ENCODE measurements at places on chromosomes 11 and 22.

DNA sequence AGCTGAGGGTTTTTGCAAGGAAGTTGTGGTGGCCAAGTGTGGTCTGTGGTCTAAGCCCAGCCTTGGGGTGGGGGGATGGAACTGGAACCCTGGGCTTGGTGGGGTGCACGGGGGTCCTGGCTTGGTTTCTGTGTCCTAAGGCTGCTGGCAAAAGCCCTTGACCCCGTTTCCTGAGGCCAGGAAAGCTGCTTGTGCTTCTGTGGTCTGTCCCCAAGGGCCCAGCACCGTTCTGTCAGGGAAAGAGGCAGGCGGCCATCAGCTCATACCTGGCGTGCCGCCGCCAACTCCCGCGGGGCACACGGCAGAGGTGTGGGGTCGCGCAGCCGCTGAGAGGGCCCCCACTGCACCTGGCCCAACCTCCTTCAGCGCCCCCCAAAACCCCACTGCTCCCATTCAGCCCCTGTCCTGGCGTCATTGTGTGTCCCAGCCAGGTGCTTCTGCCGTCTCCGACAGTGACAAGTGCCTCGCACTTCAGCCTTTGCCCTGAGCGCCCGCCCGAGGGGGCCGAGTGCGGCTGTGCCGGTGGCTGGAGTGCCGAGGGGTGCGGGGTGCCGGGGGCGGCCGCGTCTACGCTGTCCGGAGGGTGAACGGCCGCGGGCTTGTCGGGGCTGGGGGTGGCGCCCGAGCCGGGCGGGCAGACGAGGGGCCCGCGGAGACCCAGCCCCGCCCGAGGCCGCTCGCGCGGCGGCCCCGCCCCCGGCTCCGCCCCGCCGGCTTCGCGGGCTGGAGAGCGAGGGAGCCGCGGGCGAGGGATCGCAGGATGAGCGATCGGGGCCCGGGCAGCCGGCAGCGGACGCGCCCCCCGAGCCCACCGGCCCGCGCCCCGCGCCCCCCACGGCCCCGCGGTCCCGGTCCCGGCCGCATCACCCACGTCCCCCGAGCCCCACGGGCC is at the start of gene CNIH2:
Gene CNIH2 (plus strand): TSS at position 705 of the 892 bp plus-strand sequence. CDS start 282 bp downstream, outside the sequence.
- no peak for DNase-seq

- no peak for DNase-seq
These were observed 104.0 kb downstream of the SOX6 start for GRCh38 chr11:16252373-16252772.

GRCh38 chr11:62400760-62401159 is 18.1 kb upstream of the SCGB1A1 start:
- peak; percentile 70 for DNase-seq

- DNase-seq = peak; percentile 84
These were observed 476.9 kb downstream of the MIAT start for GRCh38 chr22:27134315-27134701.

DNA sequence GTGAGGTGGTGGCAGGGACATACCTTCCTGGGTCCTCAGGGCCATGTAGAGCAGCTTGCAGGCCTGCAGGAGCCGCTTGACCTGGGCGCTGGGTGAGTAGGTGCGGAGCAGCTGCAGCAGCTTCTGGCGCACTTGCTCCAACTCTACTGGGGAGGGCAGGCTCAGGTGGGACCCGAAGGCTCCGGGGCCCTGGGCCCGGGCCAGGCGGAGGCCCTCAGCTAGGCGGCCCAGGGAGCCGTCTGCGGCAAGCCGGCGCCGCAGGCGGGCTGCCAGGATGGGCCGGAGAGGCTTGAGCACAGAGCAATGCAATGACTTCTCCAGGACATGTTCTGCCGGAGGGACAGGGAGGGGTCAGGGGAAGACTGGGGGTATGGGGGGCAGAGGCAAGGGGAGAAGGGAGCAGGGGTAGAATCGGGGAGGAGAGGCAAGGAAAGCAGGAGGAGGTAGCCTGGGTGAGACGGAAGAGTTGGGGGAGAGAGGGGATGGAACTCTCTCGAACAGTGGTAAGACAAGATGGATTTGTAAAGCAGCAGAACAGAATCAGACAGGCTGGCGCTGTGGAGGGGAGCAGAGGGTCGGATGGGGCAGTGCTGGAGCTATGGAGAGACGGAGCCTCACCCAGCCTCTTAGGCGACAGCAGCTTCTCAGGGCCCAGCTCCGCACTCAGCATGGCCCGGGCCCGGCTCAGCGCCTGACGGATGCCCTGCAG is 2.2 kb downstream of the RIN1 start:
- no peak for DNase-seq

DNA sequence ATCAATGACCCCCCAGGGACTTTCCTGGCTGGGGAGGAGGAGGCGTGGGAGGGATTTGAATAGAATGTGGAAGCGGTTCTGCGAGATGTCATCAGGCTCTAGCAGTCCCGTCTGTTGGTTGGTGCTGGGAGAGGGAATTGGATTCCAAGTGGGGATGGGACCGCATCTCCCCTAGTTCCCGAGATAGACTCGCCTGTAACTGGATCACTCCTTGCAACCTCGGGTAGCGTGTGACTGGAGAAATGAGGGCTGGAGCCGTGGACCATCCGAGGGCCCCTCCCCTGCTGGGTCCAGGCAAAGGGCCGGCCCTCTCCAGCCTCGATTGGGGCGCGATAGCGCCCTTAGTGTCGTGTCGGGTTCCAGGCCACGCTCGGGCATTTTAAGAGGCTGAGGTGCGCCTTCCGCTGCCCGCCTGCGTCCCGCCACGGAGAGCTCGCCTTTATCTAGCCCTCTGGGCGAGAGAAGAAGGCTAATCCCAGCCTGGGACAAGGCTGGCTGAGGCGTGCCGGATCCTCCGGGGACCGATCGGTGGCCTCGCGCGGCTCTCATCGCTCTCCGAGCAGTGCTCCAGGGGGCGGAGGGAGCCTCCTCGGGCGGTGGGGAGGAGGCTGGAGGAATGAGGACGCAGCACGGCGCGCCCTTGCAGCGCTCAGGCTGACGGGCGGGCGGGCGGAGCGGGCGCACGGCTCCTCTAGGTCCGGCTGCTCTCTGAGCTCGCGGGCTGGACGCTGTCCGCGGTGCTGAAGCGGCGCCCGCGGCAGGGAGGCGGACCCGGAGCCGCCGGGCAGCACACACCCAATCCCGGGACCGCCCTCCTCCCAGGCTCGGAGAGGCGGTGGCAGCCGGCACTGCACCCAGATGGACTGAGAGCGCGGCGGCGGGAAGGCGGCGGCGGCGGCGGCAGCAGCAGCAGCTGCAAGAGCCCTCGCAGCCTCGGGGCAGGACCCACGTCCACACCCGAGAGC is 107.8 kb downstream of the OSBP2 start:
- DNase-seq = peak; percentile 80

DNA sequence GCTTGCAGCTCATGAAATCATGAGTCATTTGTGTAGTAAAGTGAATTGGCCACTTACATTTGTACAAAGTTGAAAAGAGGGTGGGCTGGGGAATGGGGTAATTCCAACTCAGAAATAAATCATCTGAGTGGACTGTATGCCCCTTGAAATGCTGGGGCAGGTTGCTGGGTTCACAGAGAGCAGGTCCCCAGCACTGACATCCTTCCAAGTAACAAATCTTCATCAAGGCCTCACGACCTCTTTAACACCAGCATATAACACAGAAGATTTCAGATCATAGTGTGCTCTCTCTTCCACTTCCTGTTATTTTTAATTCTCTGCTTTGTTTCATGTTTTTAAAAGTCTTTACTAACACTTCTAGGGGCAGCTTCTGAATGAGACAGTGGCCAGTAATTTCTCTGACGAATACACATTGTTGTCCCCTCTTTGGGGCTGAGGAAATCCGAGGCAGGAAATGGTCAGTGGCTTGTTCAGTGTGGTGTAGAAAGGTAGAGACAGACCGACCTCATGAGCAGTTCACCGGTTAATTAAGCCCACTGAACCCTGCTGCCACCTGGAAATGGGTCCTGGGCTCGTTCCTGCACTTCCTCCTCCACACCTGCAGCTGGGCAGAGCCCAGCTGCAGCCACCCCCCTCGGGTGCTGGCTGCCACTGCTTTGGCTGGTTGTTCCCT is 127.7 kb downstream of the MAML2 start:
- no peak for DNase-seq

- no peak for DNase-seq
These were observed 104.1 kb upstream of the MTNR1B start for GRCh38 chr11:92865352-92865751.

DNA sequence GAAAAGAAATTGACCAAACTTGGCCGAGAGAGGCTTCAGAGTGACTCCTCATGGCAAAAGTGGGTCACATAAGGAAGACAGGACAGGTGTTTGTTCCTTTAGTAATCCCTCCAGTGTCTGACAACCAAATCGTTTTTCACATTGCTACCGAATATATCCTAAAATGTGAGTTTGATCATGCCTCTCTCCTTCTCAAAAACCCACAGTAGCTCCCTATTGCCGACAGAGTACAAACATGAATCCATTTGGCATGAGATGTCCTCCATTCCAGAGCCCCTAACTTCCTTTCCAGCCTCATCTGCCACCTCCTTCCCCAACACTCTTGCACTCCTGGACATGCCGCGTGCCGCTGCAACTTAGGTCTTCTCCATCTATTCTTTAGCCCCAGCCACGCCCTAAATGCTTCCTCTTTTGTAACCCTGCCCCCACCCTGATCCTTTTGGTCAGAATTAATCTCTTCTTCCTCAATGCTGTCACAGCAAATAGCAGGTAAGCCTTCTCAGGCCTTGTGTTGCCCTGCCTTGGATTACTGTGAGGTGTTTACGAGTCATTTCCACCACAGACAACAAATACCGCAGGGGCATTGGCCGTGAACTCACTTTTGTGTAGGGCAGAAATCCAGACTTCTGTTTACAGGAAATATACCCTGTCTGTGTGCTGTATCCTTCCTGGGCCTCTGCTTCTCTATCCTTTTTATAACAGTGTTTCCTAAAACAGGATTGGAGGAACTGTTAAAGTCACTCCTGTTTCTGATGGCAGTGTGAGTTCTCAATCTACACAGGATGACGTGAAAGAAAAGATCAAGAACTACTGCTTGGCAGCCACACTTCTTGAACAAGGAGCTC is 66.0 kb upstream of the FTH1 start:
- no peak for DNase-seq

- peak; percentile 29 for DNase-seq
These were observed 56.5 kb downstream of the PDHX start for GRCh38 chr11:34972892-34973291.

DNA sequence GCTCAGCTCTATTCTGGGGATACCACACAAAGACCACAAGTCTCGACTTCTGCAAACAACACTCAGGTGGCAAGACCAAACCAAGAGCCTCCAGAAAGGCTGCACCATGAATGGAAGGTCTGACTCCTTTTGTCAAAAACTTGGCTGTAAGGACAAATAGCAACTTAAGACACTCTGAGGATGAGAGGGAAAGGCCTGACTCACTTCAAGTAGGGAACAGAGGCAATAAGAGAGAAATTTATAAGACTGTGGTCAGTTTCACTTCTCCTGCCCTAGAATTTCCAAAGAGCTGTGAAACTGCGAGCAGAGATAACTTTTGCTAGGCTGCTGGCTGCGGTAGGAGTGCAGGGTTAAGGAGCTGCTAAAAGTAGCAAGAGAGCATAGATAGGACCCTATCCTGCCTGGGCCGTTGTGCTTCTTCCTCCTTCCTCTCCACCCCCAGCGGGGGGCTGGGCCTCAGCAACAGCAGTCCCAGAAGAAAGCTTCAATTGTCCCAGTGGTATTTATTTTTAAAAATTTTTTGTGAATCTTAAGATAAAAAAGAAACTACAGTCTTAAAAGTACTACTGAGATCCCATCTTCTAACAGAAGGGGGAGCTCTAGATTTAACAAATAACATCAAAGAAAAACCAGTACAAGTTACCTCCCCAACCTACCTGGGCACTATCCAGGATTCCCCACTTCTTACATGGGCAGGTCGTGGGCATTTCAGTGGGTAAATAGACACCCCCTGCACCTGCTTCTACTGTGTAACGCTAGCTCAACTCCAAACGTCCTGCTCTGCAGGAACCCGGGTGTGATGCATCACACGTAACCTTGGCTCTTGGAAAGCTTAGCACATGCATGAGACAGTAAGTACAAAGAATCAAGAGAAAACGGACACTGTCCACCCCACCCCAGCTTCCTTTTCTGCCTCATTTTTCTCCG is 66.4 kb downstream of the SGSM3 start:
- DNase-seq = peak; percentile 20

- no peak for DNase-seq
These were observed 139.5 kb downstream of the KIF18A start for GRCh38 chr11:27968461-27968860.

DNA sequence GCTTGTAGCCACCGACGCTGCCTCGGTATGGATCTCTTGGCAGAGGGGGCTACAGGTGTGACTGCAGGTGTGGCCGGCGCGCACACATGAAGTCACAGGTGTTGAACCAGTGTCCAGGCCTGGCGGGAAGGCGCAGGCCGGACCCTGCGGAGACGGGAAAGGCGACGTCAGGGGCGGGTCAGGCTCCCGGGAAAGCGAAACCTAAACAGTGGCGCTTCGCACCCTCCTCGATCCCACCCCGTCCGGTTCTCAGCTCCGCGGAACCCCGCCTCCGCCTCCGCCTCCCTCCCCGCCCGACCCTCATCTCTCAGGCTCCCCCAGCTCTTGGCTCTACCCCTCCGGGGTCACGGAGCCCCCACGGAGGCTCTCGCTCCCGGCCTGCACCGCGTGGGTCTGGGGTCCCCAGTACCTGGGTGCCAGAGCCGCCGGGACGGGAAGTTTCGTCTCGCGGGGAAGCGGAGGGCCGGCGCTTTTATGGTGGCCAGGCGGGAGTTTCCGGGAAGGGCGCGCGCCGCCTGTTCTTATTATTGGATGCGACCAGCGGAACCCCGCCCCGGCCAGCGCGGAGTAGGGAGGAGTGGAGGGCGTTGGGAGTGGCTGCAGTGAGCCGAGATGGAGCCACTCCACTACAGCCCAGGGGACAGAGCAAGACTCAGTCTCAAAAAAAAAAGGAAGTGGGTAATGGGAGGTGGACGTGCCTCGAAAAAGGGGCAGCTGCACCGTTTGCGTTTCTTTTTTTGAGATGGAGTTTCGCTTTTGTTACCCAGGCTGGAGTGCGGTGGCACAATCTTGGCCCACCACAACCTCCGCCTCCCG is at the start of gene IRF7:
Gene IRF7 (minus strand): TSS at position 447 of the 816 bp plus-strand sequence. CDS start 586 bp downstream, outside the sequence.
- peak; percentile 78 for DNase-seq

- DNase-seq = no peak
These were observed 4.4 kb downstream of the ARRB1 start for GRCh38 chr11:75346912-75347647.

All from fibroblast of skin of left quadriceps (primary cell).